ENCODE measurements at places on chromosomes 7 and 10.
A peak's percentile ranks its signal among the peaks of the same experiment; 100 is the strongest.

GRCh38 chr7:34837801-34838201 lies 179.8 kb downstream of the NPSR1 start:
- DNase-seq = no peak

DNA sequence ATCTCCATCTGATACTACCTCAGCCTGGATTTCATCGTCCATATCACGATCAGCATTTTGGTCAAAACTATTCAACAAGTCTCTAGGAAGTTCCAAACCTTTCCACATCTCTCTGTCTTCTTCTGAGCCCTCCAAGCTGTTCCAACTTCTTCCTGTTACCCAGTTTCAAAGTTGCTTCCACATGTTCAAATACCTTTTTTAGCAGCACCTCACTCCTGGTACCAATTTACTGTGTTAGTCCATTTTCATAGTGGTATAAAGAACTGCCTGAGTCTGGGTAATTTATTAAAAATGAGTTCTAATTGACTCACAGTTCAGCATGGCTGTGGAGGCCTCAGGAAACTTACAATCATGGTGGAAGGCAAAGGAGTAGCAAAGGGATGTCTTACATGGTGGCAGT lies 41.1 kb upstream of the PPP1R3A start:
- no peak for DNase-seq

GRCh38 chr10:30986053-30986555 lies 45.6 kb downstream of the ZNF438 start:
- DNase-seq = no peak

GRCh38 chr7:99379043-99379577 lies 4.6 kb downstream of the ARPC1B start:
- peak; percentile 86 for DNase-seq

DNA sequence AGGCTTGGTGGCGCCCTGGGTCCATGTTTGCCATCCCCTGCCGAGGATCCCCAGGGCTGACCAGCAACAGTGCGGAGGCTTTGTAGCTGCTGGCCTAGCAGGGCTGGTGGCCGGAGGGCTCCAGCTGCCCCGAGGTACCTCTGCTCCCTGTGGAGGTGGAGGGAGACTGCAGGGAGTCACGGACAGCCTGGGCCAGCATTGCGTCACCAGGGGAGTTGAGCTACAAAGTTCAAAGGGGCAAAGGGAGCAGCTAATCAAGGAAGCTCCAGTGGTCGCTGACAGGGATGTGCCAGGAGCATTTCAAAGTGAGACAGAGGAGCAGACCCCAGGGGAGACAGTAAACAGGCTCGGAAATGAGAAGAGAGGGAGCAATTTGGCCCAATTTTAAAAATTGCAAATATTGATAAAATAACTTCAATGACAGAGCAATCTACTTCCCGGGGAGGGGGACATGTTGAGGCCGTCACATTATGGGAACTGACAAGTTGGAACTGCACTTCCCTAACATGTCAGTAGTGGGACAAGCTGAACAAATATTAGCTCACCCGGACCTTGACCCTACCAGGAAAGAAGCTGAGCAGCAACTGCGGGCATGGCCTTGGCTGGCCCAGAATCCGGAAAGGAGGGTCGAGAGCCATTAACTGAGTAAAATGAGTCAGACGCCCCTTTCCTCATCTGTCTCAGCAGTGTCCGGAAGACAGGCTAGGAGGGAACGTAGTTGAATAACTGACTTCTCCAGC lies 39.4 kb downstream of the BTBD16 start:
- peak; percentile 47 for DNase-seq

All from femur (tissue), 1 donor.